ENCODE measurements at places on chromosomes 12 and 14.

- DNase-seq = no peak
Observed at GRCh38 chr14:54025661-54026060, 69.0 kb upstream of the BMP4 start.

- DNase-seq = no peak
Observed at GRCh38 chr12:1807087-1807860, 13.1 kb upstream of the LRTM2 start.

GRCh38 chr12:6532927-6533652, 1.2 kb upstream of the GAPDH start:
- peak; percentile 44 for DNase-seq

GRCh38 chr12:112179341-112179740, 54.0 kb downstream of the TRAFD1 start:
- DNase-seq = no peak

DNA sequence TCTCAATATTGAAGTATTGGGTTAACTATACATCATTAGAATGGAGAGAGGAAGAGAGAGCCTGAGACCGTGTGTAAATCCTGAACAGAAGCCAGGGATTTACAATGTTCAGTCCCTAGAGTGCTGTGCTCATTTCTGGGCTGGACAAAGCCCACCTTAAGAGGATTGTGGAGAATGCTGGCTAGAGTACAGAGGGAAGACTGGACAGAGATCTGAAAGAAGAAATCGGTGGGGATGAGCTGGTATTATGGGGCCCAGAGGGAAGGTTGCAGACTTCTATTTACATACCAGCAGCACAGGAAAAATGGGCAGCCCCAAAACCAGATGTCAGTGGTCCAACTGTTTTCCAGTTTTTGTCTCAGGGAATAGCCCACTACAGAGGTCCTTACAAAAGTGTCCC, 42.3 kb downstream of the RTN1 start:
- no peak for DNase-seq

DNA sequence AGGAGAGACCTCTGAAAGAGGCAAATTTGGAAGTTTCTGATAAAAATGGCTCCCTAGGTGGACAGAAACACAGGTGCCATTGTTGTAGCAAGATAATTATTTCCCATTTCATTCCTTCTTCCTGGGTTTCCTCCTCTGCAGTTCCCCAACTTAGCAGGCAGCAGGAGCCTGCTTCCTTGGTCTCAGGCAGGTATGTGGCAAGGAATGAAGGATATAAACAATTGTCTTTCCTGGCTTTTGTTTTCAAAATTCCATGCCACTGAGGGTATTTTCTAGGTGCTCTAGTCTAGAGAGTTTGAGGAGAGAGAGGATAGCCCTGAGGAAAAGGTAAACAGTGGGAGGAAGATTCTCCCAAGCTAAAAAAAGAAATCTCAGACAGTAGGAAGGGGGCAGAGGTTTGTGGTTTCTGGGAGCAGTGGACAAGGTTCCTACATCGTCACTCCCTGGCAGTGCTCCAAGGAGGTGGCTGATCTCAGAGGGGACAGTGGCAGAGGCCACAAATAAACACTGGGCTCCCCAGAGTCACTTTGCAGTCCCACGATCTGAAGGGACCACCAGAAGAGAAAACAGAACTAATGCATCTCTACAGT, 82.6 kb upstream of the IGF1 start:
- DNase-seq = no peak

- DNase-seq = no peak
Observed at GRCh38 chr12:68918960-68919359, 14.0 kb downstream of the CPM start.

DNA sequence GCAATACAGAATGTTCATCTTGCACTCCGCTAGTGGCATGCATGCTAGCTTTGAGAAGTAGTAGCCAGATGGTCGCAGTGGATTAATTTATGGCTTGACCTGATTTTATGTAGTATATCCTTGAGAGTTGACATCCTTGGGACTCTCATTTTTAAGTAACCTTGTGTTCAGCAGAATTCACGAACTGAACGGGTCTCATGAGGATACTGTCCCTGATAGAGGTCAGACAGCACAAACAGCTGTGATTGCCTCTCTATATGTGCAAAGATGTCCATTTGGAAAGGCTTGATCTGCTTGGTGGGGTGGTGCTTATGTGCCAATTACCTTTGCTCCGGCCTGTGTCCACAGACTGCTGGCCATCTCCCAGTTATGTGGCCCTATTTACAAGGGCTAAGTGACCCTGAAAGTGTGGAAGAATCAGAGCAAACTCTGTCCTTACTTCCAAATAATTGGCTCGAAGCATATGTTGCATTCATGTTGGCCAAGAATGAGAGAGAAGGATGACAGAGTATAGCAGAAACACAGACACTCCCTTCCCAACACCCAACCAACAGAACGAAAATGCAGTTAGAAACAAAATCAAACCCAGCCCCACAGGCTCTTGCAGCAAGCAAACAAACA, 167.1 kb downstream of the CRADD start:
- no peak for DNase-seq

DNA sequence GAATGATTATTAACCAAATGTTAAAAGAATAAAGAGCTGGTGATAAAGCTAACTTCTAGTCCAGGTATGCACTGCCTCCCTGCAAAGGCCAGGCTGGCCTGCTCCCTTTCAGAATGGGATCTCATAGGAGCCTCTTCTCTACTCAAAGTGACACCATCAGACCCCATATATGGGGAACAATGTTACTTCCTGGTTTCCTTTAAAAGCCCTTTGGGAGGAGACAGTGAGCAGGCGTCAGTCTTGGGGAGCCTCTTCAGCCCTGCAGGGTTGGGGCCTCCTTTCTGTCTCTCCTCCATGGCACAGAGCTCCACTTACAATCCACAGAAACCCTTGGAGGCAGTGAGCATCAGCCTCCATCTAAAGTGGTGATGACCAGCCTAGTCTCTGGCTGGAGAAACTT, 17.3 kb upstream of the GPRC5A start:
- DNase-seq = no peak

- DNase-seq = no peak
Observed at GRCh38 chr12:92539976-92540781, 162.6 kb upstream of the PLEKHG7 start.

DNA sequence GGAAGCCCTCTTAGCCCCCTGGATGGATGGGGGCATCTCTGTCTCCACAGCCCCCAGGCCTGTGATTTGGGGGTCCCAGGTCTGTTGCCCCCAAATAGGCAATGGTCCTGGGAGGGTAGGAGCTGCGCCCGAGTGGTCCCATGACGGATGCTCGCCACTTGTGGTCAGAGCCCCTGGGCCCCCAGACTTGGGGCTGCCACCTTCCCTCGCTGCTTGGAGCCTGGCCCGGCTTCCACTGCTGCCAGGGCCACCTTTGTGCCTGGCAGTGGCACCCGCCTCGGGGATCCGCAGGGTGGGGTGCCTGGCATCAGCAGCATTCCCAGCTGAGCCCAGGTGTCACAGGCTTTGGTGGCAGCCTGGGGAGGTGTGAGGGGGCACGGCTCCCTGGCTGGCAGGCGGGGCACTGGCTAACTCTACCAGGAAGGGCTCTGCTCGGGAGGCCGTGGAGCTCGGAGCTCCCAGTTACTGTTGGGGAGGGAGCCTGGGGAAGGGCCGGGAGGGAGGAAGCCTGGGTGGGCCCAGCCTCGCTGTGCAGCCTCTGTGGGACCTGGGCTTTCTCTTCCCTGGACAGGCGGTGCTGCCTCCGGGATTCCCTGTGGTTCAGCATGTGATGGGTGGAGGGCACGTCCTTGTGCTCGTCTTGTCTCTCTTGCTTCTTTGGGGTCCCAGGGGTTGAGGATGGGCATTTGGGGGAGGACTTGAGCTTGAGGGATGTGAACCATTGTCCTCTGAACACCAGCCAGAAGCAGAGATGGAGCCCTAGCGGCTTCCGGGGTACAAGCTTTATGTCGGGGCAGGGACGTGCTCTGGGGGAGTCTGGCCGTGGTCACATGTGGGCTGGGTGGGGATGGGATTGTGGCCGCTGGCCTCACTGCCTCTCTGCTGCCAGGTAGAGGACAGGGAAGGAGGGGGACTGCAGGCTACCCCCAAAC, 5.4 kb downstream of the KIF26A start:
- no peak for DNase-seq

DNA sequence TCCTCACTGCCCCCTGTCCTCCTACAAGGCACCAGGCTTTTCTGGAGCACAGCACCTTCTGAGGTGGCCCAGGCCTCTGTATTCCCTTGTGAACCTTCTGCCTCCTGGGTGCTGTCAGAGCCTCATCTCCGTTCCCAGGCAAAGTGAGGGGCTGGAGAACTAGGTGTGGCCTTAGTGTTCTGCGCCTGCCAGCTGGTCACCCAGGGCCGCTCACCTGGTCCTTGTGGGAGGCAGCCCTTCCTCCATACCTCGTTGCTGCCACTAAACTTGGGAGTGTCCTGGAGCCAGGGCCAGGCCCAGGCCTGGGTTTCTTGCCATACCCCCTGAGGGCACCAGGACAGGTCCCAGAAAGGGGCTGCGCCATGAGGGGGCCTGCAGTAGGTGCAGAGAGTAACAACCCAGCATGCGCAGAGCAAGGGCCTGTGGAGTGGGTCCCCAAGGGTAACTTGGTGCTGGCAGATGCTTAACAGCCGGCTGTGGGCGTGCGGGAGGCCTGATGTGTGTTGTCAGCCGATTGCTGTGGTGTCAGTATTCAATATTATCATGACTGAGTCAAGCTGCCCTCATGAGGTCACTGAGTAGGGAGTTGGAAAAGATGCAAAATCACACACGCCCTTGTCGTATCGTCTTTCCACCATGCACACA, 17.1 kb downstream of the OTUB2 start:
- DNase-seq = no peak

DNA sequence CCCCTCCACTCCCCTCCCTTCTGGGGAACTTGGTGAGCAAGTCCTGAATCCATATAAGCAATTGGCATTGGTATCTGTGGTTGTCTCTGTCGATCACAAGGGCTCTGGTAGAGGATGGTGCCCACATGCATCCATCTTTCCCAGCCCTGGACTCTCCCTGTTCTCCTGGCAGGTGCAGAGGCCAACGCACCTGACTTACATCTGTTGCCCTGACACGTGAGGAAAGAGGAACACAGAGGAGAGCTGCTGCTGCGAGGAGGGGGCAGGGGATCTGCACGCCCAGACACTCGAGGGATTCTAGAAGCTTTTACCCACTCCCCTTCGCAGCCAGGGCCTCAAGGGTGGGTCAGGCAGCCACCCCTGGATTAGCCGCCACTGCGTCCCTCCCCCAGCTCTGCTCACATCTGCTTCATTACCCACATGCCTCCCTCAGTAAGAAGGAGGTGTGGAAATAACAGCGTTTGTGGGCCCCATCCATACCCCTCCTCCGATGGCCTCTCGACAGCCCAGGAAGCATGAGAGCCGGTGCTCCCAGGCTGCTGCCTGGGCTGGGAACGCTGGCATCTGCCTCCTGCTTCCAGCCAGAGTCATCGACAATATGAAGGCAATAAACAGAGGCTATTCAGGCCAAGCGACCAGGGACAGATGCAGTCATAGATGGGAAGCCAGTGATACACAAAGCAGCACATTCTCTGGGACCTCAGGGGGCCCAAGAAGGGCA, 56.5 kb downstream of the KDM2B start:
- DNase-seq = no peak

- no peak for DNase-seq
Observed at GRCh38 chr14:103576371-103577024, 13.7 kb downstream of the COA8 start.

GRCh38 chr14:52279408-52279807, 11.9 kb downstream of the PTGDR start:
- no peak for DNase-seq

GRCh38 chr12:61452076-61452475, 808.1 kb upstream of the USP15 start:
- DNase-seq = no peak

DNA sequence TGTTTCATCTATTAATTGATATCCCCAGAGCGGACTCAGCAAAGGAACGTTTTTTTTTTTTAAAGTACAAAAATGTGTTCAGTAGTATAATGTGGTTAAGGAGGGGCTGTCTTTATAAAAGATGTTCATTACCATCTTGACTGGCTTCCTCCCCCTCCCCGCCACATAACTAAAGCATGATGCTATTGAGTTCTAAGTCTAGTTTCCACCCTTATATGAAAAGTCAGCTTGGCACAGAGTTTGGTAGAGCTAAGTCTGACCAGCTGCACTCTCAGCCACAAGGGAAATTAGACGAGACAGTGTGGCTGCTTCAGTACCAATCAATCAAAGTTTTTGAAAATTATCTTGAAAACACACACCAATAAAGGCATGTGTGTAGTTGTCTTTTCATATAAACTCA, 1.9 kb upstream of the MYBPC1 start:
- no peak for DNase-seq

- no peak for DNase-seq
Observed at GRCh38 chr14:55085060-55085660, 33.7 kb downstream of the MAPK1IP1L start.

DNA sequence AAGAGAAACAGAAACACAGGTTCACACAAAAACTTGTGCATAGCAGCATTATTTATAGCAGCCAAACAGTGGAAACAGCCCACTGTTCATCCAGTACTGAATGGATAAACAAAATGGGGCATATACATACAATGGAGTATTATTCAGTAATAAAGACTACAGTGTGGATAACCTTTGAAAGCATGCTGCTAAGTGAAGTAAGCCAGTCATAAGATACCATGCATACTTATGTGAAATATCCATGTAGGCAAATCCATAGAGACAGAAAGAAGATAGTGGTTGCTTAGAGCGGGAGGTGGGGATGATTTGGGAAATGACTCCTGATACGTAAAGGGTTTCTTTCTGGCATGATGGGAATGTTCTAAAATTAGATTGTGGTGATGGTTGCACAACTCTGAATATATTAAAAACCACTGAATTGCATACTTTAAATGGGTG, 99.4 kb downstream of the CRADD start:
- no peak for DNase-seq

GRCh38 chr14:58555647-58556046, 82.1 kb upstream of the DACT1 start:
- DNase-seq = no peak

DNA sequence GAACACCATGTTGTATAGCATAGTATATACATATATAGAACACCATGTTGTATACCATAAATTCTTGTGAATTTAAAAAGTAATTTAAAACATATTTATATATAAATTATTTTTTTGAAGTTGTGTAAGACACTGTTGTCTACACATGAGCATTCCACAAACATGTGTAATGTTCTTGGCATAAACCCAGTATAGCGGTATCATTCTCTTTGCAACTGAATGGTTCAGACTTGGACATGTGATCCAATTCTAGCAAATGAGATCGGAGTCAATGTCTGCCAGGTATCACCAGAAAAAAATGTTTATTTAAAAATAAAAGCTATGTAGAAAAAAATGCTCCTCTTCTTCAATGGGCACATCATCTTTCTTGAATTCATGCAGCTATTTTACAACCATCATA, 33.9 kb downstream of the CEP290 start:
- no peak for DNase-seq

DNA sequence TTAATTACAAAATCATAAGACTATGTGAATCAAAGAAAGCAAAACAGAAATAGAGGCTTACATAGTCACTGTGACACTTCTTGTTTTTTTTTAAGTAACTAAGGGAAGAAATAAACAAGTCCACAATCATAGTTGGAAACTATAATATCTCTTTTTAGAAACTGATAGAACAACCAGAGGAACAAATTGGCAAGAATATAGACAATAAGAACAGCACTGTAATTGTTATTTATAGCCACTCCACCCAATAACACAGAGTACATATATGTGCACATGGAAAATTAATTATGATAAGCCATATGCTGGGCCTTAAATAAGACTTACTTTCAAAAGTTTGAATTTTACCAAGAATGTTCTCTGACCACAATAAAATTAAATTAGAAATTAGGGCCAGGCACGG, 101.1 kb downstream of the PLEKHG7 start:
- no peak for DNase-seq

Data from activated CD4-positive, alpha-beta T cell treated with anti-CD3 and anti-CD28 coated beads for 24 hours (primary cell).